ENCODE measurements at places on chromosomes 2 and 18. TPM values are rescaled to one million over a fixed set of nuclear protein-coding genes. Genes with fewer than 3 reads are reported as not detected.
A peak's percentile ranks its signal among the peaks of the same experiment; 100 is the strongest.

Gene GATA6
- total RNA-seq, result 56.3 TPM

Gene ZBTB14
- total RNA-seq, result 8.5 TPM

Gene SERPINB7
- total RNA-seq, result not detected

Gene SCN2A
- 0.16 TPM for total RNA-seq

GRCh38 chr2:86260978-86261377, 61.7 kb downstream of the MRPL35 start:
- no peak for DNase-seq

Gene PARD6G
- total RNA-seq, result 2.1 TPM

Gene TRIB2
- 33.4 TPM for total RNA-seq

DNA sequence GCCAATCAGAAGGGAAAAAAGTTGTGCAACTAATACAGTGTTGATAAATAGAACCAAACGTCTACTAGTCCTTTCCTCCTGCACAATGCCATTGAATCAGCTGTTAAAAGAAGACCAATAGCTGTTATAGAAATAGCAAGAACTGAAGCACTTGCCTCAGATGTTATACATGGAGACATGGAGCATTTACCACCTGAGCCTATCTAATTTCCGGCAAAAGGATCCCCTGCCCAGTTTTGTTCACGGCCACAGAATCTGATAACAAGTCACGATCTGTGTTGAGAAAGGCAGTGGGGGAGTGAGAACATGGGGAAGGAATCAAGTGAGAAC, 285.4 kb downstream of the ZEB2 start:
- DNase-seq, result no peak

DNA sequence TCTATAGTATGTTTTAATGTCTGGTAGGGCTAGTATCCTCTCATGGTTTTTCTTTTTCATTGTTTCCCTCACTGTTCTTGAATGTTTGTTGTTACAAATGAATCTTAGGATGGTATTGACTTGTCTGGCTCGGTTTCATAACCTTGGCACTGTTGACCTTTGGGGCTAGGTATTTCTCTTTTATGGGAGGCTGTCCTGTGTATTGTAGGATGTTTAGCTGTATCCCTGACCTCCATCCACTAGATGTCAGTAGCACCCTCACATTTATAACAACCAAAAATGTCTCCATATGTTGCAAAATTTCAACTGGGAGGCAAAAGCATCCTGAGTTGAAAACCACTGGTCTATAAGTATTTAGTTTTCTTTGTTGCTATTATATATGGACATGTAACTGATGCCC, 7.0 kb upstream of the AOX1 start:
- DNase-seq, result no peak

Gene ICOS
- total RNA-seq, result not detected

GRCh38 chr2:73418343-73418742, 32.7 kb downstream of the ALMS1 start:
- DNase-seq, result peak; percentile 83

DNA sequence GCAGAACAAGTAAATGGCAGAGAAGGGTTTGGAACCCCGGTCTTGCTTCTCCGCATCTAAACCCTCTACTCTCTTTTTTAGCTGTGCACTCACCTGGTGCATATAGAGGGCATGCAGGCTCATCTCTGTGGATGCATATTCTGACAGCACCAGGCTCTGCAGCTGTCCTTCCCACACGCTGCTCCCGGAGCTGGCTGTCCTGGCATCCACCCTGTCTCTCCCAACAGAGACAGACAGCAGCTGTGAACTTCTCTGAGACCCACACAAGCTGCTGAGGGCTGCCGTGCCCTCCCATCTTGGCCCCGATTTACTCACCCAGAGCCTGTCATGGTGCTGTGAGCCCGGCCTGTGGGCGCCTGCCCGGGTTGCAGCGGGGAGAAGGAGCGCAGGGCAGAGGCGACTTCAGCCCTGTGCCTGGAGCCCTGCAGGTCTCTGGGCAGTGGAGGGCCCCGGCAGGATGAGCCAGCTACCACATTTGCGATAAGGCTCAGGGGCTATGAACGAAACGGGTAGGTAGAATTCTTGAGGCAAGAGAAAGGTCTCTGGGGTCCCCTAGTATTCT, 3.3 kb upstream of the ABCB6 start:
- DNase-seq, result no peak

GRCh38 chr18:56112984-56113383, 525.0 kb upstream of the TCF4 start:
- DNase-seq, result no peak

Gene GALR1
- not detected for total RNA-seq

Gene R3HDM1
- 12.5 TPM for total RNA-seq

GRCh38 chr18:21369146-21369545, 127.1 kb downstream of the GREB1L start:
- DNase-seq, result no peak

DNA sequence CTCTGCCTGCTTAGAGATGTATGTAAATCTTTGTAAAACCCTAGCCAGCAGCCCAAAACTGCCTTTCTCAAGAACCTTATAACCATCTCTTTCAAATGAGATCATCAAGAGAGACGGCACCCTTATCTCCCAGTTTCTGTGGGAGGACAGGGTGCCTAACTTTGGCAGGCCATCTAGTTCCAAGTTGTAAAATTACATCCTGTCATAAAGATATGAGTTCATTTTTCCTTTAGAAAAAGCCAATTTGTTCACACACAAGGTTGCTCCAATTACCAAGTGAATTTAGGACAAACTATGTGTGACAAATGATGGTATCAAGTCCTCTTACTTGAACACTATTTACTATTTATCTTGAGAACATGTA, 65.3 kb downstream of the MEMO1 start:
- no peak for DNase-seq

Gene SOX11
- total RNA-seq, result 1.1 TPM
